ENCODE measurements at places on chromosomes 3 and 15. TPM values are rescaled to one million over a fixed set of nuclear protein-coding genes. Genes with fewer than 3 reads are reported as not detected.

Gene TRPM1
- total RNA-seq: 0.28 TPM

Gene PFKFB4
- total RNA-seq: 16.1 TPM

Gene PAK2
- 33.9 TPM for total RNA-seq

Gene CLDN16
- total RNA-seq: under 0.01 TPM

Gene LRRC31
- not detected for total RNA-seq

Gene CCDC9B
- 19.7 TPM for total RNA-seq

Gene TNNC1
- total RNA-seq: 1.3 TPM

Gene CLDND1
- 78.3 TPM for total RNA-seq

Gene ARIH1
- total RNA-seq: 41.9 TPM

Gene CLDN1
- total RNA-seq: 4.7 TPM

Gene PLA2G4E
- not detected for total RNA-seq

Gene CCR9
- not detected for total RNA-seq

Gene MYO9A
- total RNA-seq: 49.5 TPM

DNA sequence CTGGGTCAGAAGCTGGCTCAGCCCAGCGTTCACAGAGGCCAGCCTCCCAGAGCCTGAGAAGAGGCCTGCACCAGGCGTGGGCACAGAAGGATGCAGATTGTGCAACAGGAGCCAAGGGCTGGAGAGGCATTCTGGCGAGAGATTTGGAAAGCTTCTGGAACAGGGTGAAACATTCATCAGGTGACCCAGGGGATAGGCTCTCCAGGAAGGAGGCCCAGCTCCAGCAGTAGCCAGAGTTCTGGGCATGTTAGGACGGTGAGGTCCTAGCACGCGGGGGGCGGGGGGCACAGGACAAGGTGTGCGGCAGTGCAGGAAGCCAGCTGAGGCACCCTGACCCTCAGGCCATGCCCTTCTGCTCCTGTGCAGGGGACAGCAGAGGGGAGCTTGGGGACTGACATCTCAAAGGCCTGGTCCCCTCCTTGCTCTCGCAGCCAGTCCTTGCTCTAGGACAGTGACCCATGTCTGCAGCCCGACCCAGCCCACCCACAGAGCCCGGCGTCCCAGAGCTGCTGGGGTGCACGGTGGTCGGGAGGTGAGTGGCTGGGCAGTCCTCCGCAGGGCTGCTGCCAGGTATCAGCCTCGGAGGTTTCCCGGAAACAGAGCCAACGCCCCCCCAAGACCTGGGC lies 111.7 kb upstream of the KLF13 start:
- no peak for DNase-seq

- DNase-seq: peak; percentile 84
Observed at GRCh38 chr15:75966073-75966472, 46.2 kb downstream of the NRG4 start.

DNA sequence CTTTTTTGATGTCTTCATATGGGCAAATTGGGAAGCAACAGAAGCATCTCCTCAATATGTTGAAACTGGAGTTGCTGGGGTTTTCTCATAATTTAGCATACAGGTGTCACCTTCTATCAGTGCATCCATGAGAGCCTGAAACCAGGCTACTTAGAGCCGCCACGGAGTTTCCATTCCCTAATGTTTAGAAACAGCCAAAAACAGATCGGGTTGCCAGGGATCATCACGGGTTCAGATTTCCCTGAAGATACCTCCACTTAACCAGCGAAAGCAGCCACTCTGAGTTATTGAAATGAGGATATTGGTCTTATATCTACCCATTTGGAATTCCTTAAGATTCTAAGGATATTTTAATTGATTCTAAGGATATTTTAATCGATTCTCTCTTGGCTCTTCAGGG lies 14.5 kb downstream of the TERB2 start:
- DNase-seq: no peak

GRCh38 chr15:92648190-92648875 lies 7.2 kb downstream of the FAM174B start:
- no peak for DNase-seq

DNA sequence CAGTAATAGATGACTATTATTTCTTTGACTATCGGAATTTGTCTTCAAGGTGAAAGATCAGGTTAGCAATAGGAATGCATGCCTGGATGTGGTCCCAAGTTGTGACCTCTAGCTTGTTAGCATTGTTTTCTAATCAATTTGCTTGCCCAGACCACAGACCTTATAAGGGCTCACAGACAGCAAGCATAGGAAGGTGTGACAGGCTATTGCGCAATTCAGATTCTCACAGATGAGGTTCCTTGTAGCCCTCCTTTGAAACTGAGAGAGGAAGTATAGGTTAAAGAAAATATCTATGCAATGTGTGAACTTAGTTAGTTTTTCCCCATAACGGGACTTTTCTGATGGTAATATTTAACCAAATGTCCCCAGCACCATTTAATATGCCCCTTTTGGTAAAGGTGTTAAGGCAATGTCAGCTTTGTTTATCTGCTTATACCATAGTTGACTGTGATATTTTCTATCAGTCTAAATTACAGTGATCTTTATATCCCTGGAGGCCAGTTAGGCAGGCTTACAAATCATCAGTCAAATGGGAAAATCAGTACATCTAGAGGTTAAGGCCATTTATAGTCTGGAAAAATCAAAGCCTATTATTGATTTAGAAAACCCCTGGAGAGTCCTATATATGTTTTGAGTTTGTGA lies 168.1 kb upstream of the MBNL1 start:
- DNase-seq: no peak

- no peak for DNase-seq
Observed at GRCh38 chr15:28917791-28918140, 32.0 kb downstream of the APBA2 start.

GRCh38 chr3:183830187-183830586 lies 4.8 kb upstream of the MAP6D1 start:
- DNase-seq: no peak

GRCh38 chr3:167241048-167241845 lies 138.8 kb downstream of the ZBBX start:
- DNase-seq: no peak

GRCh38 chr3:15645740-15646501 lies 44.4 kb downstream of the BTD start:
- peak; percentile 94 for DNase-seq

- DNase-seq: no peak
Observed at GRCh38 chr3:58281069-58281468, 25.0 kb upstream of the RPP14 start.

DNA sequence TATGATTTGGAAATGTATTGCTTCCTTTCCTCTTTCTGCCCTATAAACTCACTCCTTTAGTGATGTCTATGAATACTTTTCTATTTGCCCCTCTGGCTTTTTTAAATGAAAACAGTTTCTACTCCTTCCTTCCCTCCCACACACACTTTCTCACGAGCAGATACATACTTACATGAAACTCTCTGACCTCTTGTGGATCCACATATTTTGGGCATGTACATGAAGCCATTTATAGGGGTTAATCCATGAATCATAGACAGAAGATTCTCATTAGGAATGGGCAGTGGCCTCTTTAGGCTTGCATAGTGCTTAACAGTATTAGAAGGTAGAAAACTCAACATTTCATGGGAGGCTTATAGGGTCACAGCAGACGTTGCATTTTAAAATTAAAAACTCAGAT lies 24.8 kb downstream of the ANAPC13 start:
- peak; percentile 98 for DNase-seq

DNA sequence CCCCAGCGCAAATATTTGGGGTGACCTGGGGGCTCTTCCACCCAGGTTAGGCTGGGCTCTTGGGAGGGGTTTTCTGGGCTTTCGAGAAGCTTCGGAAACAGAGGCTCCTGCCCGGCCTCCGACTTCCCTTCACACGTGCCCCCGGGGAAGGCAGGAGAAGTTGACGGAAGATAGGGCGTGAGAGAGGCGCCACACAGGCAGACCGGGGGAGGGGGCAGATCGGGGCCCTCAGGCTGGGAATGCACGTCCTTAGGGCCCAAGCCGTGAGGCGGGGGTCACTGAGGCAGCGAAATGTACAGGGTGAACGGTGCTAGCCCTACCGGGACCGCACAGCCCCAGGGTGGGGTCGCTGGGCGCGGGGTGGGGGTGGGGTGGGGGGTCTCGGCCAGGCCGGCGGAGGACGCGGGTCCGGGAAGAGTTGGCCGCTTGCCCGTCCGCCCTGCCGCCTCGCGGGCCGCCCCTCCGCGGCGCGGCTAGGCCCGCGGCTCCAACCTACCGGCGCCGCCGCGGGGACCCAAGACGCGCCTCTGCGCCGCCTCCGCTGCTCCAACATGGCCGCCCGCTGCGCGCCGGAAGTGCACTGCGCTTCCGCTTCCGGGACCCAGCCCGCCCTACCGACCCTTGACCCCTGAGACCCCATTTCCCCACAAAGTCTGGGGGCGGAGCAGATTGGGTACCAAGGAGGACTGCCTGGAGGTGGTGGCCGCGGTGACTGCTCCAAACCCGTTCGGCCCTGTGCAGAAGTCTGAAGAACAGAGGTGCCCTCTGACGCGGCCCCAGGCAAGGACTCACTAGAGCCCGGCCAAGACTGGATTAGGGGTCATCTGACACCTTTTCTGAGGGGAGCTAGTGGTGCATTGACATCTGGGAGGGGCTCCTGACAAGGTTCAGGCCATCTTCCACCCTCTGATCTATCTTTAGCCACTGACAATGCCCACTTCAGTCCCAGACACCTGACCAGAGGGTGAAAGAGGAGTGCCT lies at the start of gene CCDC71:
Gene CCDC71, minus strand, starts transcription at position 561 of the 981 bp plus-strand sequence. CDS start 2,123 bp downstream, outside the sequence.
- peak; percentile 51 for DNase-seq

- no peak for DNase-seq
Observed at GRCh38 chr3:108239082-108239481, 16.9 kb upstream of the IFT57 start.

DNA sequence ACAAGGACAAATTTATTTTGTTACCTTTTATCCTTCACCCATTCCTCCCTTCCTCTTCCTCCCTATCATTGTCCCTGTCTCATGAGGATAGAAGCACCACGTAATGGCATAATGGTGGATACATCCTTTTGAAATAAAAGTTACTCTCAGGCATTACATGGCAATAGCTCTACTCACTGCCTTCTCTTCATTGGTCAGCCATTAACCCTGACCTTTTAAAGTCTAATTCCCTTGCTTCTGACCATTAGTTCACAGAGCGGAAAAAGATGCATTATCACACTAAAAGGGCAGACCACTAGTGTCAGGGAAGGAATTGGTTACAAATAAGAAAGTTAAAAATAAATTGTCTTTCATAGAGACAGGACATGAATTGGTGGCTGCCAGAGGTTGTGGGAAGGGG lies 54.6 kb upstream of the EIF1B start:
- DNase-seq: no peak
